Transverse colon (tissue), 4 donors: ENCODE measurements at places on chromosomes 11 and 22.

DNA sequence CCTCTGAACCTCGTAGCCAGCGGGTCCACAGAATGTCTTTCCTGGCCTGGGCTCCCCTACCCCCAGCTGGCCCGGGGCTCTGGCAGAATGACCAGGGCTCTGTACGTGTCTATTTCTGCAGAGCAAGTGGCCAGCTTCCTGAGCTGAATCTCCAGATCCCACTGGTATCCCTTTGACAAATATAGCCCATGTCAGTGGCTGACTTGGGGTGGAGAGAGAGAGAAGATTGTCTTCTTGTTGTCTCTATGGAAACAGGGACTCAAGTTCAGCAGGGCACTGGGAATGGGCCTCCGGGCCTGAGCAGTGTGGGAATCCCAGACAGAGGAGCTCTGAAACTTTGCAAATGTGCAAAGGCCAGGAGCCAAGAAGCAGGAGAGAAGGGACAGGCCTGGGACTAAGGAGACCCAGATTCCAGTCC lies 33.9 kb downstream of the ANO1 start:
- no peak overlapping the region for H3K4me3 ChIP-seq
- peaks cover 3% of the 10 kb centered on the region for H3K27me3 ChIP-seq
- H3K4me1 ChIP-seq = no peaks in the 10 kb centered on the region
- H3K27ac ChIP-seq = no peak overlapping the region
- no peak for DNase-seq

GRCh38 chr11:108571001-108571400 lies 22.6 kb downstream of the EXPH5 start:
- H3K27ac ChIP-seq = peak overlapping the region; percentile 65
- H3K36me3 ChIP-seq = no peaks in the 10 kb centered on the region
- H3K4me3 ChIP-seq = no peak overlapping the region
- DNase-seq = peak; percentile 66
- H3K4me1 ChIP-seq = no peaks in the 10 kb centered on the region
- no peaks in the 10 kb centered on the region for H3K27me3 ChIP-seq

GRCh38 chr22:49056301-49056700 lies 771.4 kb downstream of the BRD1 start:
- H3K4me1 ChIP-seq = no peaks in the 10 kb centered on the region
- H3K27me3 ChIP-seq = peaks cover 7% of the 10 kb centered on the region
- no peak overlapping the region for H3K4me3 ChIP-seq
- H3K36me3 ChIP-seq = no peaks in the 10 kb centered on the region

DNA sequence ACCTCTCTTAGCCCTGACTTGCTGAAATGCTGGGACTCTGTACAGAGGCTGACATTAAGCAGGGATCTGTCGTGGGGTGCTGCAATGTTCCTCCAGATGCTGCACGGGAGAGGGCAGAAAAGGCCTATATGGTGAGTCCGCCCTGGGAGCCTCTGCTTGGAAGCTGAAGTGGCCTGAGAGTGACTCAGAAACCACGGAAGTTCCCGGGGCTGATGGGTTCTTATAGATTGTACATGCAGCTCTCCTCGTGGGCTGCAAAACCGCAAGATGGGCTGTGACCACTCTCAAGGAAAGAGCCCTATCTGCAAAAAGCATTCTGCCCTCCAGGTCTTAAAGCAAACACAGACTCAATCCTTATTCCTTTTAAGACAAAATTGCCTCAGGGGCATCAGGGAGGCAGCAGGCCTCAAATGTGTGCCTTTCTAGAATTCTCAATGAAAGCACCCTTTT lies 5.8 kb upstream of the SLC43A3 start:
- H3K36me3 ChIP-seq = no peaks in the 10 kb centered on the region
- H3K27ac ChIP-seq = peak overlapping the region; percentile 5

DNA sequence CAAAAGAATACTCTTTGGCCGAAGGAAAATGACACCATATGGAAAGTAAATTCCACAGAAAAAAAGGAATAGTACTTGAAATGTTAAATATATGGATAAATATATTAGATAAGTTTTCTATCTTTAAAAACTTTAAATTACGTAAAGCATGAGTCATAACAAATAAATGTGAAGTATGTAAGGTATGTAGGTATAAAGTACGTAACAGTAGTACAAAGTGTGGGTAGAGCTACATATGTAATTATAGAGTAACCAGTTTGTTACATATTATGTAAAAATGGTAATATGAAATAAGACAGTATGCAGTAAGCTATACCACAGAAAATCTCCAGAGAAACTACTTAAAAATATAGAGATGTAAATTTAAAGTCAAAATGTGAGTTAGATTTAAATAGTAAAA lies 582.3 kb upstream of the CHORDC1 start:
- no peaks in the 10 kb centered on the region for H3K36me3 ChIP-seq
- no peak overlapping the region for H3K27ac ChIP-seq
- no peak overlapping the region for H3K4me3 ChIP-seq
- H3K4me1 ChIP-seq = no peaks in the 10 kb centered on the region
- no peak for DNase-seq

DNA sequence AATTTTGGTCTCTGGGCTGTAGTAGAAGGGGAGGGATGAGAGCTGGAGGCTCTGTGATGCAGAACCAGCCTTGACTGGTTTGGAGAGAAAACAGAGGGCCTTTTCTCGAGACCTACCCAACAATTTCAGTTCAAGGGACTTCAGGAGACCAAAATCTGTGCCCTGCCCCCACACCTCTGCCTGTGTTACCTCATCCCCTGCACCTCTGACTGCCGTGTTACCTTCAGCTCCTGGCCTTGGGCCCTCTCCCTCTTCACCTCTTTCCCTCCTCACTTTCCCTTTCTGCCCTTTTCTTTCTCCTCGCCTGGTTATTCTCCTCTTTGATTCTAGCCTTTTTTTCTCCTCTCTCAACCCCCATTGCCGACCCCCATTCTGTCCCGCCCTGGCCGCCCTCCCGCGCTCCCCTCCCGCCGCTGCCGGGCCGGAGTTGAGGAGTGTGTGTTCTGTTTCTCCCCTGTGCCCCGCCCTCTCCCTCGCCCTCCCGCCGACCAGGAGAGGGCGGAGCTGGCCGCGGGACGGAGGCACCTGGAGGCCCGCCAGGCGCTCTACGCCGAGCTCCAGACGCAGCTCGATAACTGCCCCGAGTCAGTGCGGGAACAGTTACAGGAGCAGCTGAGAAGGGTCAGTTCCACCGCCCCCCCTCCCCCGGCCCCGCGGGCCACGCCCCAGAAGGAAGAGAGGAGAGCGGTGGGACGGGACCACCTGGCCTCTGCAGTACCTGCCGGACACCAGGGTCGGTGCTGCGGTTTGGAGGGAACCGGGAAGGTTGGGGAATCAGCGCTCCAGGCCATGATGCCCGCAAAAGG lies 27.2 kb downstream of the PHLDB1 start:
- H3K36me3 ChIP-seq = no peaks in the 10 kb centered on the region
- H3K4me1 ChIP-seq = peaks cover 56% of the 10 kb centered on the region
- peak overlapping the region; percentile 60 for H3K27ac ChIP-seq
- DNase-seq = peak; percentile 88

DNA sequence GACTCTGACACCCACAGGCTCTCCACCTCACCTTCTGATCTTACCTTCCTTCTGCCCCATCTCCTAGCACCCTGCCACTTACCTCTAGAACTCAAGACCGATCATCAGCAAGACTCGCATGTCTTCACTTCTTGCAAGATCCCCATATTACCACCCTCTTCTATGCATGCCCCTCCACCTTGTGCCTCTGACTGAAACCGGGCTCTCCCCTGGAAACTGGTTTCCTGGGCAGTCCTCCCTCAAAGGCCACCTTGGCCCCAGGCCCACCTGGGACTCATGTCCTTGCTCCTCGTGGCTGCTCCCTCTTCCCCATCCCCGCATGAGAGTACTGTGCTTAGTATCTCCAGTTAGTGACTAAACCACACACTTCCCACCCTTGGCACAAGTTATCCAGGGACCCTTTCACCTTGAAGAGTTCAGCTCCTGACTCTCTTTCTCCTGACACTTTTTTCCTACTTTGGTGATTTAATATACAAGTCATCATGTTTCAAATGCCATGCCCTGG lies 136.7 kb downstream of the SPATA19 start:
- H3K27ac ChIP-seq = no peak overlapping the region
- H3K4me1 ChIP-seq = no peaks in the 10 kb centered on the region
- no peaks in the 10 kb centered on the region for H3K27me3 ChIP-seq
- no peak for DNase-seq

DNA sequence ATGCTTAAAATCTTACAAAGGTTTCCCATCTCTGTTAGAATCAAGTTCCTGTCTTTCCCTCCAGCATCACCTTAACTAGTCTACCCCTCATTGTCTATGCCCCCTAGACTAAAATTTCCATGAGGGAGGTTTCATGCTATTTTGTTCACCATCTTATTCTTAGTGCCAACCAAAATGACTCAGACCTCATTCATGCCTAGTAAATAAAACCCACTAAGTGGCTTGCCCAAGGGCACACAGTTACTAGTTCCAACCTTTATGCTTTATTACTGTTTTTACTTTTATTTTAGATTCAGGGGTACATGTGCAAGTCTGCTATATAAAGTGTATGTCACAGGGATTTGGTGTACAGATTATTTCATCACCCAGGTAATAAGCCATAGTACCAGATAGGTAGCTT lies 469.1 kb upstream of the FAT3 start:
- no peaks in the 10 kb centered on the region for H3K27me3 ChIP-seq
- no peaks in the 10 kb centered on the region for H3K36me3 ChIP-seq
- no peak overlapping the region for H3K4me3 ChIP-seq
- H3K27ac ChIP-seq = no peak overlapping the region

DNA sequence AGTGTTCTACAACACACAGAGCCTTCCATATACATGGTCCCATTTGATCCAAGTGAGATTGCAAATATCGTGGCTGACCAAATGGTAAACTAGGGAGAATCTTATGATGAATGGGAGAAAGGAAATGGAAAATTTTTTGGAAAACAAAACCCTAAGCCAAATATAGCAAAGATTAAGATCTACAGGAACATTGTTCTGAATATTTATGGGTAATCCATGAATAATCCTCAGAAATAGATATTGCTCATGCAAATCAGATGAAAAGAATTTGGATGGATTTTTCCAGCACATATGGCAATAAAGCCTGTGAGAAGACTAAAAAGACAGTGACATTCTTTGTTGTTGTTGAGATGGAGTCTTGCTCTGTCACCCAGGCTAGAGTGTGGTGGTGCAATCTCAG lies 21.7 kb upstream of the PRDM10 start:
- H3K36me3 ChIP-seq = no peaks in the 10 kb centered on the region
- H3K27me3 ChIP-seq = no peaks in the 10 kb centered on the region
- no peak overlapping the region for H3K27ac ChIP-seq

DNA sequence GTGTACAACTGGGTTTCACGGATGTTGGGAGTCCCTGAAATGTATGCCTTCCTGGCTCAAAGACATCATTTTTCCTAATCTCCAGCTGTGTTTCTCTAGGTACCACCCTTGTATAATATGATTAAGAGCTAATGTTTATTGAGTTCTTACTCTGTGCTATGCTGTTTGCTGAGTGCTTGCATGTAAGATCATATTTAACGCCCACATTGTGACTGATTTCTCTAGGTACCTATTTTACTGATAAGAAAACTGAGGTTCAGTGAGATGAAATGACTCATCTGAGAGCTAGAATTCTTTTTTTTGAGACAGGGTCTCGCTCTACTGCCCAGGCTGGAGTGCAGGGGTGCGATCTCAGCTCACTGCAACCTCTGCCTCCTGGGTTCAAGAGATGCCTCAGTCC lies 42.6 kb downstream of the FAM227A start:
- no peaks in the 10 kb centered on the region for H3K27me3 ChIP-seq
- H3K27ac ChIP-seq = no peak overlapping the region
- no peaks in the 10 kb centered on the region for H3K4me1 ChIP-seq
- H3K36me3 ChIP-seq = no peaks in the 10 kb centered on the region
- H3K4me3 ChIP-seq = no peak overlapping the region

GRCh38 chr11:67656278-67656922 lies 5.9 kb upstream of the ACY3 start:
- no peak overlapping the region for H3K4me3 ChIP-seq
- no peaks in the 10 kb centered on the region for H3K4me1 ChIP-seq

DNA sequence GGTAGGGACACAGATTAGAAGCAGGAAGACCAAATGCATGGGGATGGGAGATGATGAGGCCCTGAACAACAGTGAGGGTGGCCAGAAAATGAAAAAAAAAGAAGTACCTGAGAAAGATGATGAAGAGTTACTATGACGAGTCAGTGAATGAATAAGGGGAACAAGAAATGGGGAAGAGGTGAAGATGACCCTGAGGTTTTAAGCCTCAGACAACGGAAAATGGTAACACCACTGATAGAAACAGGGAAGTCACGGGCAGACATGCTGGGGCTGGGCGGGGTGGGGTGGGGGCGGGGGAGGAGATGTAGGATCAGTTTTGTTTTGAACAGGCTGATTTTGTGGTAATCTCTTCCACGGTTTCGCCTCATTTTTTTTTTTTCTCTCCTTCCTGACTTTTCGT lies 205.1 kb upstream of the CADM1 start:
- H3K27ac ChIP-seq = no peak overlapping the region
- H3K4me3 ChIP-seq = no peak overlapping the region
- no peaks in the 10 kb centered on the region for H3K36me3 ChIP-seq
- no peaks in the 10 kb centered on the region for H3K4me1 ChIP-seq

DNA sequence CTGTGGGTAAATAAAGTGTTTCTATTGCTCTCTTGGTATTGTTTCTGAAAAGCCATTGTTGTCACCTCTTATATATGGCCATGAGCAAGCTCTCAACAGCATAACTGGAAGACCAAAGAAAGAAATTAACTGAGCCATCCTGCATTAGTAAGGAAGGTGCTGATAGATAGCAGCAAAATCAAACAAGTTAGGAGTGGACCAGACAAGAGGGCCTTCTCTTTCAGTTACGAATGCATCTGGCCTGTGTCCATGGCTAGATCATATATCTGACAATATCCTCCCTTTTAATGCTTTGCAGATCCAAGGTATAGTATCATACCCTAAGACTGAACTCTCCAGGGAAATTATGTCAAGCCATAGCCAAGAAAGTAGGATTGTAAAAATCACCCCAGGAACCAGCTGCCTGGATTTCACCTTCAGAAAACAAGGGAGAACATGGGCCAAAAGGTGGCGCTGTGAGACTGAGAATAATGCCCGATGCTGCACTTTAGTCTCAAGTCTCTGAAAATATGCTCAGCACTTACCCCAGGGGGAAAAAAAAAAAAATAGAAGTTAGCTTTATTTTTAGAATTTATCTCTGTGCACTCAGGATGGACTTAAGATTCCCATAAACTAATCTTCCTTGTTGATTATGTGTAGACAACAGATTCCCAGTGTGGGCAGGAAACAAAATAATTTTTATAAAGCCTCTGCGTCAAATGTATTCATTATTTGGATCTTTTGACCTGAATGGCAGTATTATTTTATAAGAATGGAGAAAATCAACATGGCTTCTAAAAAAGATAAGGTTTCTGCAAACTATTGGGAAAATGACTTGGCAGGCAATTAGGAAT lies 415.1 kb downstream of the ETS1 start:
- no peaks in the 10 kb centered on the region for H3K27me3 ChIP-seq
- DNase-seq = peak; percentile 88
- H3K4me1 ChIP-seq = peaks cover 3% of the 10 kb centered on the region
- no peak overlapping the region for H3K27ac ChIP-seq
- H3K36me3 ChIP-seq = no peaks in the 10 kb centered on the region

- no peaks in the 10 kb centered on the region for H3K27me3 ChIP-seq
- no peak overlapping the region for H3K4me3 ChIP-seq
- H3K36me3 ChIP-seq = no peaks in the 10 kb centered on the region
- peak; percentile 53 for DNase-seq
- peaks cover 91% of the 10 kb centered on the region for H3K4me1 ChIP-seq
Observed at GRCh38 chr11:68832476-68833181, 9.1 kb downstream of the CPT1A start.
